ENCODE measurements at places on chromosomes 6 and 20.

DNA sequence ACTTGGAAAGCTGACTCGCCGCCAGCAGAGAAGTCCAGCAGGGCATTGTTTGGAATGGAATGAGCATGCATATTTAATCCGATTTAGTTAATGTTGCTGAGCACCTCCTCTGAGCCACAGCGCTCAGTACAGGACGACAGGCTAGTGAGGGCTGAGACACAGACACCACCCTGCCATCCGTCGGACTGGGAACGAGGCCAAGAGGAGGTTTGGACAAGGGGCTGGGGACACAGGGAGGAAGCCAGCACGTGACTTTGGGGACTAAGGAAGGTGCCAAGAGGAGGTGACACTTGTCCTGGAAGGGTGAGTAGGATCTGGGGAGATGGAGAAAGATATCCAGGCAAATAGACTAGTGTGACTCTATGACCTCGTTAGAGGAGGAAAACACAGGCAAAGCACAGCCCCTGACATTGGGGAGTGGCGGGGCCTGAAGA lies 152.5 kb upstream of the ECI2 start:
- no peak for DNase-seq

DNA sequence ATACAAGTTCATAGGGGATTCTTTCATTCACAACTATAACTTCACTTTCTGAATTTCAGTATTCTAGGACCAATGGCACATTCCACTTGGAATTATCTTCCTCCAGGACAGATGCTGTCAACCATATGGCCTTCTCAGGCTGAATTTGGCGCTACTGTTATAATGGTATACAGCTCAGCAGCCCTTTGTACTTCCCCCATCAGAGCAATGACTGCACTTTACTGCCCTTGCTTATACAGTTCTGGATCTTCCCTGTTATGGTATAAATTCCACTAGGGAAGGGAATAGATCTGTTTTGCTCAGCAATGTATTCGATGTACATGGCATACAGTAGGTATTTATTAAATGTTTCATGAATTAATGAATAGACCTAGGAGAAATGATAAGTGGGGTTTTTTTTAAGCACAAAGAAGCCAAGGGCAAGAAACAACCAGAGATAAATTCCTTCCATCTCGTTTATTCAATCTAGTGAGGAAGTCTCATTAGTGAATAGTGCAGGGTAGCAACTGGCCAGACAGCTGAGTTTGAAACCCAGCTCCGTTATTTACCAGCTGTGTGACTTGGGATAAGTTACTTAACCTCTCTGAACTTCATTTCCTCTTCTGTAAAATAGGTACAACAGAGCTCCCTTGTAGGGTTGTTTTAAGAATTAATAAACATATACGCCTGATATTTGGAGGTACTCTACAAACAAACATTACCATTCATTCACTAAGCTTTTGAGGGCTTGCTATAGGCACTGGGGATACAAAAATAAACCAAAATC lies 97.1 kb upstream of the PRDM1 start:
- DNase-seq: no peak

- DNase-seq: no peak
These were observed 126.5 kb downstream of the MYLK4 start for GRCh38 chr6:2624177-2624576.

GRCh38 chr20:56391596-56392131 lies 351 bp downstream of the AURKA start:
- no peak for DNase-seq

- DNase-seq: no peak
These were observed 66.5 kb downstream of the LRFN2 start for GRCh38 chr6:40520678-40521077.
